ENCODE measurements at places on chromosomes 16 and 17.

DNA sequence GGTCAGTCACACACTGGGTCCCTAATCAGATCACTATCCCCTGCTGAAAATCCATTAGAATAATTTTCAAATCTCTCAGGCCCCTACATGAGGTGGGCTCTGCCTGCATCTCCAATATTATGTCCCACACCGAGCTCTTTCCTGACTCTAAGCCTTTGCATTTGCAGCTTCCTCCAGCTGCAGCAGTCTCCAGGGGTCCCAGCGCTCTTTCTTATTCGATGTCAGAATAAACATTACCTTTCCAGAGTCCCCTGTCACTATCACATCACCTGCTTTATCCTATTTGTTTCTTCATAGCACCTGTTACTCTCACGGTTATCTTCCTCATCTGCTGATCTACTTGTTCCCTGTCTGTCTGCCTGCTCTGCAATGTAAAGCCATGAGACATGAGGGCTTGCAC lies 57.3 kb upstream of the MON1B start:
- no peak for DNase-seq

GRCh38 chr17:72651988-72652387 lies 440.5 kb downstream of the SLC39A11 start:
- no peak for DNase-seq

DNA sequence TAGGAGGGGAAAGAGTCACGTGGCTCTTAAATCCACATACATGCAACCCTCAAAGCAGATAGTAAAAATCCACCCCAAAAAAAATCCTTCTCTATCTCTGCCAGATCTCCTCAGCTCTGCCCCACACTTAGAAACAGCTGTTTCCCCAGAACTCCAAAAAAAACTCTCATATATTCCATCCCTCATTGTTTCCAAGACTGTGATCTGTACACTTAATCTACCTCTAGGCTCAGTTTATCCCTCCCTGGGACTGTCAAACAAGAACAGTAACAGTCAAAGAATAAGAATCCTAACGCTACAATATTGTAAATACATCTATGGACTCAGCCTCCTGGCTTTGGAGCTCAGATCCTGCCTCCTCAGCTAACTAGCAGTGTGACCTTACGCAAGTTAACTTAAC lies 11.6 kb downstream of the CUEDC1 start:
- DNase-seq = no peak

DNA sequence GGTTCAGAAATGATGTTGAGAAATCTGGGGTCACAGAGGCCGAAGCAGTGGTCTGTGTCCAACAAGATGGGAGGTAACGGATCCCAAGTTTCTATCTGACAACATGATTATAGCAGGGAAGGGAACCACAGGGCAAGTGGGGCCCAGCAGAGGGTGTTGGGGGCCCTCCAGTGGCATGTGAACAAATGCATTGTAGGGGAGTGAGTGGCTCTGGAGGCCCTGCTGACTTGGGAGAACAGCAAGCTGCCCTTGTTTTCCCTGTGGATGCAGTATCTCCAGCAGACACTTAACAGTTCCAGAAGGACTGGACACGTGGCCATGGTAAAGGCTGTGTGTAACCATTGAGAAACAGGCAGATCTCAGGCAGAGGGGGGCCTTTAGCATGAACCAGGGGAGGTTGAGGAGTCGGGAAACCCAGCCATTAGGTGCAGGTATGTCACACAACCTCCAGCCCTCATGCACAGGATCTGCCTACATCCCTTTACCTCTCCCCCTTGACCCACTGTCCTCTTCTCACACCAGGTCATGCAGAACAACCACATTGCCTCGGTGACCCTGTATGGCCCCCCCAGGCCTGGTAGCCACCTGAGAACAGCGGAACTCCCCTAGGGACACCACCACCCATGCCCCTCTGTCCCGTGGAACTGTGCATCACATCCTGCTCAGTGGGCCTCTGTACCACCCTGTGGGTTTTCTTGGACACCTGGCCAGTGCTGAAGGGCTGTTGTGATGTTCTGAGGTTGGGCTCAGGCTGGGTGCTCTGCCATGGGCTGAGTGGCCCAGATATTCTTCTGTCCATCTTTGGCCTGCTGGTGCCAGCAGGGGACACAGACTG lies 4.1 kb downstream of the B3GNT9 start:
- no peak for DNase-seq

DNA sequence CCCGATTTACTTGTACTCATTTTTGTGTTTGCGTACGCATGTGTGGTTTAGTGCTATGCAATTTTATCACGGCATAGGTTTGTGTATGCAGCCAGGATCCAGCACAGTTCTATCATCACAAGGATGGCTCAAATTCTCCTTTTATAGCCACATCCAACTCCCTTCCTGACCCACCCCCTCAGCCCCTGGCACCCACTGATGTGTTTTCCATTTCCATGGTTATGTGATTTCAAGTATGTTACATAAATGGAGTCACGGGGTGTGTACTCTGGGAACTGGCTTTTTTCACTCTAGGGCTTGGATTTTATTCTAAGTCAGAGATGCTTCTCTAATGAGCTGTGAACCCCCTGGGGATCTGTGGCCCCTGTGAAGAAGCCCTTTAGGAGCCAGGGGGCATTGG lies 16.8 kb downstream of the IL4R start:
- no peak for DNase-seq

DNA sequence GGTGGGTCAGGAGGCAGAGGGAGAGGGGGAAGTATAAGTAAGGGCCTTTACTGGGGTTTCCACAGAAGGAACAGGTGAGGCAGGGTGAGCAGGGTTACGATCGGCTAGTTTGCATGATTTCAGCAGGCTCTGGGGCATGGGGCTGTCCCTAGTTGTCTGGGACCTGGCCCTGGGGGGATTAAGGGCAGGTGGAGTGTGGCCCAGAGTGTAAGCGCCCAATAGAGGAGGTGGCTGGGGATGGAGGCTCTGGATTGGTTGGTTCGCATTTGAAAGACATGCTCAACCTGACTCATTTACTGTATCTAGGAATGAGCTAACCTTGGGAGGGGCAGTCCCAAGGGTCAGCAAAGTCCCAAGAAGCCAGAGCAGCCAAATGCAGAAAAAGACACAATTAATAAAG lies 230.3 kb downstream of the MAP2K4 start:
- no peak for DNase-seq

GRCh38 chr16:50724306-50724705 lies 17.6 kb upstream of the CYLD start:
- no peak for DNase-seq

DNA sequence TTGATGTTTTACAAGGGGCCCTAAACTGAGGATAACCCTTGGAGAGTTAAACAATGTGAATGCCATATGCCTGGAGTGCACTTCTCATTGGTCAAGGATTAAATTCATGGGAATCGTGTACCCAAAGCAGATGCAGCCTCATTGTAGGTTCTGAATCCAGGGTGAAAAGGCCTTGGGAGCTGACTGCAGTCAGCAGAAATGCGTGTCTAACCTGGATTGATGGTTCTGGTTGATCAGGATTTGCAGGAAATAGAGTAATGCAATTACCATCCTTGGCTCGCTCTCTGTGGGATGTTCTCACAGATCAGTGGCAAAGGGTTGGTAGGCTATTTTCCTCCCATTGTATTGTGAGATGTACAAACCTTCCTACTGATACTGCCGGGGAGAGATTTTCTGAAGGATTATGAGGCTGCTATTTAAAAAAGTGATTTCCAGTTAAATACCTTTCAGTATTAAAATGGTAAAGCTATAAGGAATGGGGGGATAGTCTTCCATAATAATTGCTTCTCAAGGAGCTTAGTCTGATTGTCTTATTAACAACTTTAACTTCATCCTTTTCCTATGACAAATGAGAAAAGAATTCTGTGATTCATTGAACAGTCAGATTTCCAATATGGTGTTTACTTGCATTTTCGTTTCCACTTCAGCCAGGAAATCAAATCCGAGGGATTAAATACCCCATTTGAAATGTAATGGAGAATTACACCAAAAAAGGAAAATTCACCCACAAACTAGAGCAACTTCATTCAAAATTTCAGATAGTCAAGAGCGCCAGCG lies 1028.1 kb upstream of the EEF2KMT start:
- DNase-seq = no peak

- DNase-seq = no peak
Measured at GRCh38 chr17:75094871-75095399, 7.2 kb downstream of the SLC16A5 start.

DNA sequence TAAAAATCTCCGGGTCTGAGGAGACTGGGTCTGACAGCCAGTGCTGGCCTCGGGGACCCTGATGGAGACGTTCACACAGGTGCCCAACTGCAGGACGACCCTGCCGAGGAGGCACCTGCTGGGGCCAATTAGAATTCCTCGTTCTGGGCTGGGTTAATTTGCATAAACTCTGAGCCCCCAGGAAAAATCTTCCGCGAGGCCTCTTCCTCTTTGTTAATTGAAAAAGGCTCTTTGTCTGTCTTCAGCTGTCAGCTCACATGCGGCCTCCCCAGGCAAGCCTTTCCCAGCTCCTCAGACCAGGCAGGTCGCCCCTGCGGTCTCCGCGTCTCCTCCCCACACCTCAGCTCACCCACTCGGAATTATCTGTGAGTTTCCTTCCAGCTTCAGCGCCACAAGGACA lies 400.2 kb downstream of the SEC14L1 start:
- no peak for DNase-seq

- no peak for DNase-seq
Measured at GRCh38 chr17:68390888-68391545, 66.3 kb downstream of the WIPI1 start.

DNA sequence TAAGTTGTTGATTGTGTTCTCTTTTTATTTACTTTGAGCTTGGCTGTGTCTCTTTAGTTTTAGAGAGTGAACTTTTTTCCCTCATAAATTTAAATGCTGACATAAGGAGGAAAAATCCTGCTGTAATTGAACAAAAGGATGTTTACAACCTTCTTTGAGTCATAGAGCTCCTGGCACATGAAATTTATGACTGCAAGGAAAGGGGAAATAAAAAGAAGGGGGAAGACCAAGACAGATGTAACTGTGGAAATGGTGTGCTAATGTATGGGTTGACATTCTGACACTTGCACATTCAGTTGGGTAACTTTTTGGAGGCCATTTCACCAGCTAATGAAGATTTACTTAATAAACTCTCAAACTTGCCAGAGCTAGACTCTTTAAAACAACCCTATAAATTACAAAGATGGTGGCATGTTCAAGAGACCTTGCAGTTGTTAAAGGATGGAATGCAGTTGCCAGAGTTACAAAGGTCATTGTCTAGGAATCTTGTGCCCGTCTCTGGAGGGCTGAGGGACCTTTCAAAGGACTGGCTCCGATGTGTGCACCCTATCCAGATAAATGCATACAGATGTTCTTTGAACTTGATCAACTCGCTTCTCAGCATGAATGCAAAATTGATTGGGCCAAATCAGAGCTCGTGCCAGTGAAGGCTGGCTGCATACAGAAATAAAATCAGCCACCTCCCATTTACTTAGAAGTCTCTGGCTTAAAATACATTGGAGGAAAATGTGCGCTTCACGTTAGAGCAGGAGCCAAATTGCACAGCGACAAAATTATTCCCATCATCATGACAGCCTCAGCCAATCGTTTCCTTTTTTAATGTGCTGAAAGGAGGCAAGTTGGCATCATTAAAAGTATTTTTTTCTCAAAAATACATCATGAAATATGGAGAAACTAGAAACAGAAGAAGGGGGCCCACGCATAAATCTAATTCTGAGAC lies 289.0 kb upstream of the XYLT1 start:
- DNase-seq = no peak

DNA sequence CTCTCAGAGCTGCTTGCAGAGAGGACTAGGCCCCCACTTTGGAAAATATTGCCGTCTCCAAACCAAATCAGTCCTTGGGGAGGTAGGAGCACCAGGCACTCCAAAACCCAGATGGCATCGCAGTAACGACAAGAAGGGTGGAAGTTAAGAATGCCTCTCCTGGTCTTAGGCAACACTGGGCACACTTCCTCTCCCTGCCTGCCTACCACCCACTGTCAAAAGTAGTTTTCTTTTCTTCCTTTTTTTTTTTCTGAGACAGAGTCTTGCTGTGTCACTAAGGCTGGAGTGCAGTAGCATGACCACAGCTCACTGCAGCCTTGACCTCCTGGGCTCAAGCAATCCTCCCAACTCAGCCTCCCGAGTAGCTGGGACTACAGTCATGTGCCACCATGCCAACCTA lies 47.2 kb downstream of the SRL start:
- DNase-seq = no peak

DNA sequence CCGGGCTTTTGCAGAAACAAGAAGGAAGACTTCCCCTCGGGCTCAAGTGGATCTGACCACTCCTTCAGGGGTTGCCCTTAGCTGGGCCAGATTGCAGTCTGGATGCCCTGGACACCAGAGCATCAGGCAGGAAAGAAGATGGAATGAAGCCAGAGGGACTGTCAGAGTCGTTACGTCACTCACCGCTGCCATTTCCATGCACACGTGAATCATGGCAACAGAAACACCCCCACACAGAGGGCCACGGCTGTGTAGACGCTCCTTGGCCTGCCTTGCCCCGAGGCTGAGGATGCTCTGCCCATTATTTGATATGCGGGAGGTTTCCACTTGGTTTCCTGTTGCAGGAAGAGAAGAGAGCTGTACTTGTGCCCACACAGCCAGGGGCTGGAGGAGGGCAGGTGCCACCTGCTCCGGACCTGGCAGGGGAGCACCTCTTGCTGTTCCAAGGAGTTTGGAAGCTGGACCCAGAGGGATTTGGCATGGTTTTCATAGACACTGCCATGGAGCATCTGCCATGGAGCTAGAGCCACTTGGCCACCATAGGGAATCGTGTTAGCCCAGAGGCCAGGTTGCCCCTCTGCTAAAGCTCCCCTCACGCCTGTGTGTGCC lies 29.4 kb downstream of the RBFOX3 start:
- no peak for DNase-seq

DNA sequence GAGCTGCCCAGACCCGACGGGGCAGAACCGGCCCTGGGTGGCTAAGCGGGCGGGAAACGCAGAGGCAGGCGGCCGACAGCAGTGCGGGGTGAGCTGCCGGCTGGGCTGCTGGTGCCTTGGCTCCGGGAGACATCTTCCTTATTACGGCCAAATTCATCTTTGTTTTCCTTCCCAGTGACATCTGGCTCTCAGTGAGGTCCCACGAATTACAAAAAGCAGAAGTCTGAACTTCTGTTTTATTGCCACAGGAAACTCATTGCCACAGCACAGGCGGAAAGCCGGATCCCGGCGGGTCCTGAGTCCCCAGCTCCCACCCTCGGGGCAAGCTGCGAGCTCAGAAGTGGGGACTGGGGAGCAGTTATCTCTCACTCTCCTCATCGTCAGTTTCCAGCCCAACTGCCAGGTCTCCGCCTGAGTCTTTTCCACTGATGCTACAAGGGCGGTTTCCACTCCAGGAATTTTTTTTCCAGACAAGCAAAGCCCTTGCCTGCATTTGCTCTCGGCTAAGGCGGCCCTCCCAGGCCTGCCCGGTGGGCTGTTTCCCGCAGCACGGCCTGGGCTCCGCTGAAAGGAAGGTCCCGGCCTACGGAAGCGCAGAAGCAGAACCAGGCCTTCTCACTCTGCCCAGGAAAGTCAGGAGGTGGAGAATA lies 40.3 kb downstream of the CBFA2T3 start:
- no peak for DNase-seq

All from naive thymus-derived CD4-positive, alpha-beta T cell (primary cell).